ENCODE measurements at places on chromosomes 4 and X. TPM values are rescaled to one million over a fixed set of nuclear protein-coding genes. Genes with fewer than 3 reads are reported as not detected.

DNA sequence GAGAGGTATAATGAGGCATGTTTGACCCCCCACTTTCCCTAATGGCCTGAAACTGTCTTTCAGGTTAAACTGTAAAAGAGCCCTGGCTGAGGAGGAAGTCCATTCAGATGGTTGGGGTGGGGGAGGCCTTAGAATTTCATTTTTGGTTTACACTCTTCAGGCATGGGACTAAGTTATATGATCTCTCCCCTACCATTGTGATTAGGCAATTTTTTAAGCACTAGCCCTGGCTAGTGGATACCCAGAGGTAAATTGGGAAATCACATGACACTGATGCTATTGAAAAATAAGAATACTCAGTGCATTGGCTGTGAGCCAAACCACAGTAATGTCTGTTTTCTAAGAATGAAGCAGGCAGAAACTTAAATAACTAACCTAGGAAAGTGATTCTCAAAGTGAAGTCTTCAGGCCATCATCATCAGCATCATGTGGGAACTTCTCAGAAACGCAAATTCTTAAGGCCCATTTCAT, 149.7 kb downstream of the RRAGB start:
- peak; percentile 33 for DNase-seq

DNA sequence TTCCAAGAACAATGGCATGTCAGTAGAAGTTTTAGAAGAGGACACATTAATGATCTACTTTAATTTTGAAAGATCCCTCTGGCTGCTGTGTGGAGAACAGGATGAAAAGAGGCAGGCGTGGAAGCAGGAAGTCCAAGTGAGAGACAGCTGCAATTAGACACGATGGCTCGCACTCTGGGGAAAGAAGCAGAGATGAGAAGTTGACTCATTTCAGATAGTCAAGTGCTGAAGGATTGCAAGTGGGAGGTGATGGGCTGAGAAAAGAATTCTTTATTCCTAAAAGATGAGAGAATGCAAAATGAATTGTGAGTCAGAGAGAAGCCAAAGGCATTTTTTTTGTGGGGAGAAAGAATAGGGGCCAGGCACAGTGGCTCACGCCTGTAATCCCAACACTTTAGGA, 16.5 kb downstream of the RXFP1 start:
- peak; percentile 69 for DNase-seq

DNA sequence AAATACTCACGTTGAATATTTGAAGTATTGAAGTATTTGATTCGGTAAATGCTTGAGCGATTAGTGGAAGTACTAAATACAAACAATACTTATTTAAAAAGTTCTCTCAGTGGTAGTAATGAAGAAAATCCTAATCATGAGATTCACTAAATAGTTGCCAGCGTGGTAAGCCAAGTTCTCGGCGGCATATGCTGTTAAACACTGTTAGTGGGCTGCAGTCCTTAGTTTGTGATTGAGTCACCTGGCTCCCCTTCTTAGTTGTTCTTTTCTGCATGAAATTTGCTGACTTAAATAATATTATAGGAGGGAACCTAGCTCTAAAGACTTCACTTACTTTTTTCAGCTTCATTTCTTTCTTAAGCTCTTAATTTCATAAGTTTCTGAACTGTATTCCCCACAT, 51.4 kb downstream of the STIM2 start:
- no peak for DNase-seq

DNA sequence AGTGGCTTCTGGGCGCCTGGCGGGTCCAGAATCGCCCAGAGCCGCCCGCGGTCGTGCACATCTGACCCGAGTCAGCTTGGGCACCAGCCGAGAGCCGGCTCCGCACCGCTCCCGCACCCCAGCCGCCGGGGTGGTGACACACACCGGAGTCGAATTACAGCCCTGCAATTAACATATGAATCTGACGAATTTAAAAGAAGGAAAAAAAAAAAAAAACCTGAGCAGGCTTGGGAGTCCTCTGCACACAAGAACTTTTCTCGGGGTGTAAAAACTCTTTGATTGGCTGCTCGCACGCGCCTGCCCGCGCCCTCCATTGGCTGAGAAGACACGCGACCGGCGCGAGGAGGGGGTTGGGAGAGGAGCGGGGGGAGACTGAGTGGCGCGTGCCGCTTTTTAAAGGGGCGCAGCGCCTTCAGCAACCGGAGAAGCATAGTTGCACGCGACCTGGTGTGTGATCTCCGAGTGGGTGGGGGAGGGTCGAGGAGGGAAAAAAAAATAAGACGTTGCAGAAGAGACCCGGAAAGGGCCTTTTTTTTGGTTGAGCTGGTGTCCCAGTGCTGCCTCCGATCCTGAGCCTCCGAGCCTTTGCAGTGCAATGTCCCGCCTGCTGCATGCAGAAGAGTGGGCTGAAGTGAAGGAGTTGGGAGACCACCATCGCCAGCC, at the start of gene ATOH1:
Gene ATOH1, plus strand, starts transcription at position 422 of the 663 bp plus-strand sequence. Its CDS starts 174 bp downstream, at position 596.
- peak; percentile 34 for DNase-seq

The TEC gene
- 3.0 TPM for total RNA-seq

The MTNR1A gene
- total RNA-seq, result not detected
